ENCODE measurements at places on chromosomes 1 and 21. TPM values are rescaled to one million over a fixed set of nuclear protein-coding genes. Genes with fewer than 3 reads are reported as not detected.

HIVEP3 gene
- not detected for total RNA-seq

ARPC5 gene
- total RNA-seq: 106 TPM

DAB1 gene
- total RNA-seq: 0.08 TPM

ARHGEF16 gene
- total RNA-seq: 20.3 TPM

BCL2L15 gene
- total RNA-seq: 0.27 TPM

POU3F1 gene
- total RNA-seq: not detected

MAP1LC3C gene
- total RNA-seq: not detected

CCDC30 gene
- 1.2 TPM for total RNA-seq

HSD3B2 gene
- not detected for total RNA-seq

SLC6A17 gene
- not detected for total RNA-seq

GRCh38 chr1:94846308-94846707, 26.2 kb downstream of the SLC44A3 start:
- no peak for DNase-seq

GRCh38 chr1:224203243-224204016, 20.4 kb downstream of the DEGS1 start:
- DNase-seq: no peak

DNA sequence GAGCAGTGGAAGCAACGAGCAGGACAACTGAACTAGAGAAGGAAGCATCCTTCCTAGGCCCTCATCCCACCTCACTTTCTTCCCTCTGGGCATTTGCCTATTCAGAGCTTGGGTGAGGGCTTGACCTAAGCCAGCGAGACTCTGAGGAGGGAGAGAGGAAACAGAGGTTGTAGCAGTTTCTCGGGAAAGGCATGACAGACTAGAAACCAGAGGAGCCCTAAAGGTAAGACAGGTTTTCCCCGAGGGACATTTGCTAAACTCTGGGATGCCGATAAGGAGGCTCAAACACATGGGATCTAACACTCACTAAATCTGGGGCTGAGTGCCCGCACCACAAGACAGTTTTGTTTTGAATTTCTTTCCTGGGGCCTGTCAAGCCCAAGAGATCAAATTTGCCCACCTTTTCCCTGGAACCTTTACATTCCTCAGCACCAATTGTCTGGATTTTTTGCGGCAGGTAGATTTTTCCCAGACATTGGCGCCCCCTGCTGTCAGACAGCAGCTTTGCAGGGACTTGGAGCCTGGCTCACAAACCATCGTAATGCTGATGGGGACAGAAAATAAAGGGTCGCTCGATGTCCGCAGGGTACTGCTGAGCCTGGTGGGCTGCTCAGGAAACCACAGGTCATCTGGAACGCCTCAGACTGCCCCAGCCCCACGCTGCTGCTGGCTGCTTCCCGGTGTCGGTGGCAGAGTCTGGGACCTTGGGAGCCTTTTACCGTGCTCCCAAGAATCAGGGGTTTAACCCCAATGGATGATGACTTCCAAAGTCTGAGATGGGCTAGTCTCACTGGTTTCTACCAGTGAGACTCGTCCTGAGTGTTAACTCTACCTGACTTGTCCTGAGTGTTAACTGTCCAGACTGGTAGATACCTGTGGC, 23.4 kb upstream of the TSPAN2 start:
- no peak for DNase-seq

DNA sequence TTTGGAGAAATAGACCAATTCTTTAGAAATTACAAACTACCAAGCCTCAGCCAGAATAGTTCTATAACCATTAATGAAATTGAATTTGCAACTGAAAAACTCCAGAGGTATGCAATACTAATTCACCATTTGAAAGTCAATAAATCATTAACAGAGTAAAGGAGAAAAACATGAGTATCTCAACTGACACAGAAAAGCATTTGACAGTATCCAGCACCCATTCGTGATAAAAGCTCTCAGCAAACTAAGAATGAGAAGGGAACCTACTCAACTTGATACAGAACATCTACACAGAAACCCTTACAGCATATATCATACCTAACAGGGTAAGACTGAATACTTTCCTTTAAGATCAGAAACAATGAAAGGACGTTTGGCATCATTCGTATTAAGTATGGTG, 54.3 kb downstream of the ST6GALNAC5 start:
- DNase-seq: no peak

DNA sequence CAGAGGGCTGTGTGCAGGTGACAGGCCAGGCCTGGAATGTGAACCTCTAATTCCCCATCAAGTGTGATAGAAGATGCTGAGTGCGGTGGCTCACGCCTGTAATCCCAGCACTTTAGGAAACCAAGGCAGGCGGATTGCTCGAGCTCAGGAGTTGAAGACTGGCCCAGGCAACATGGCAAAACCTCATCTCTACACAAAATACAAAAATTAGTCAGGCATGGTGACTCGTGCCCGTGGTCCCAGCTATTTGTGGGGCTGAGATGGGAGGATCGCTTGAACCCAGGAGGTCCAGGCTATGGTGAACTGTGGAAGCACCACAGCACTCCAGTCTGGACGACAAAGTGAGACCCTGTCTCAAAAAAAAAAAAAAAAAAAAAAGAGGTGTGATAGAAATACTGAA, 40.1 kb upstream of the PUM1 start:
- DNase-seq: no peak

GRCh38 chr1:216958569-216958968, 235.3 kb upstream of the ESRRG start:
- DNase-seq: no peak

DNA sequence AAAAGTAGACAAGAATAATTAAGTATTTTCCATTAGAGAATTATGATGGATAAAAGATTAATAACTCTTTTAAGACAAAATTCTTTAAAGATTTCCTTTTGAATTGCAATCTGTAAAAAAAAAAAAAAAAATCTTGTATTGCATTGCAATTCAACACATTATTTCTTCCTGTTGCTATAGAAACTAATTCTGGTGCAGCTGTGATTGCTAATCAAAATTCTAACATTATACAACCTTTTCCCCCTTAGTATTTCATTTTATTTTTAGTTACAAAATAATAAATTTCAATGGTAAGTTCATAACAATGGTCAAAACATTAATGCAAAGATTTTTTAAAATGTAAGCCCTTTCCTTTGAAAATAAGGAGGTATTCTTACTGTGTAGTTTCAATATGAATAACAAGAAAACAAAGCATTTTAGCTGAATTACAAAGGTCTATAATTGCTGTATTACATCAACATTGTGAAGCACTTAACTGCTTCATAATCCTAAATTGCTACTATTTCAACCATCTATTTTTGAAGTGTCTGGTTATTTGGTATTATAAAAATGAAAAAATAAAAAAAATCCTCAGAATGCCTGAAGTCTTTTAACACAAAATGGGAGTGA, 135.0 kb downstream of the SYT14 start:
- DNase-seq: no peak

DNA sequence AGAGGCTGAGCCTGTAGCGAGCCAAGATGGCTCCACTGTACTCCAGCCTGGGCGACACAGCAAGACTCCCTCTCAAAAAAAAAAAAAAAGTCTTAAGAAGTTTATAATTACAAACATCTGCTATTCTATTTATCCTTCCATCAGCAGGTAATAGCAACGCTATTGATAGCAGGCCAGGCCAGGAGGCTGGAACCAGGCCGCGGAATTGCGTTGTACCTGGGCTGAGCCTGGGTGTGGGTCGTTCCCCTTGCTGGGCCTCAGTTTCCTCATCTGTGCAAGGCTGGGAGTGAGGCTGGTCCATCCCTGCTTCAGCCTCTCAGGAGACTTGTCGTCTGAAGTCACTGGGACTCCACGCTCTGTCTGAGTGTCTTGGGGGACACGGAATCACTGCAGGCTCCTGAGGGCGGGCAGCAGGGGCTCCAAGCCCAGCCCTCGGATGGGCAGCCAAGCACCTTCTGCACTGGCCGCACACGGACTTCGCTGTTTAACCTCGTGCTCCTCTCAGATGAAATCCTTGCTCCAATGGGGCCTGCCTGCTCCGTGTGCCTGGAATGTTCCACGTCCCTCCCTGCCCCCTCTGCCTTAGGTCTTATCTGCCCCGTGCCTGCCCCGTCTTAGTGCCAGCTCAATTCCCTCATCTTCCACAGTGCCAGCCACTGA, 103.9 kb upstream of the C1orf174 start:
- no peak for DNase-seq

- DNase-seq: no peak
These were observed 10.5 kb downstream of the MTX1 start for GRCh38 chr1:155218854-155219591.

- no peak for DNase-seq
These were observed 70.3 kb upstream of the RGL1 start for GRCh38 chr1:183734543-183735036.

GRCh38 chr1:185598332-185598731, 135.9 kb upstream of the HMCN1 start:
- no peak for DNase-seq

DNA sequence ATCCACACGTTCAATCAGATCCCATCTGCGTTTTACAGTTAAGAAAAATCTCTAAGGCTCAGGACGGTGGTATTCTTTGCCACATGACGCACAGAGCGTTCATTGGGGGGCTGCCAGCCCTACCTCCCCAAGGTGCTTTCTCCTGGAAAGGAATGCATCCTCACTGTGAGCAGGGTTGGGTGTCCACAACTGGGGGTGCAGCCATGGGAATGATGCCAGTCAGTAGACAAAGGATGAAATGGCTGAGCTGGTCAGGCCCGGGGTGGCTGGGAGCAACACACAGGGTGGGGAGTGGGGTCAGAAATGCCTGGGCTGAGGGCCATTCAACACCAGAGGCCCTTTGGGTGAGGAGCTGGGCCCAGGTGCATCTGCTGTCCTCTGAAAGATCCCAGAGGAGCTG, 25.9 kb downstream of the OPTC start:
- DNase-seq: no peak

DNA sequence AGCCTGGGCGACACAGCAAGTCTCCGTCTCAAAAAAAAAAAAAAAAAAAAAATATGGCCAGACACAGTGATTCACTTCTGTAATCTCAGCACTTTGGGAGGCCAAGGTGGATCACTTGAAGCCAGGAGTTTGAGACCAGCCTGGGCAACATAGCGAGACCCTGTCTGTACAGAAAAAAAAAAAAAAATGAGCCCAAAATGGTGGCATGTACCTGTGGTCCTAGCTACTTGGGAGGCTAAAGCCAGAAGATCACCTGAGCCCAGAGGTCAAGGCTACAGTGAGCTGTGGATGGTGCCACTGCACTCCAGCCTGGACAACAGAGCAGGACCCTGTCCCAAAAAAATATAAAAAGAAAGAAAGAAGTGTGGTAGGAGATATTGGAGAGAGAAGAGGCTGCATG, 1.7 kb upstream of the TESK2 start:
- no peak for DNase-seq

DNA sequence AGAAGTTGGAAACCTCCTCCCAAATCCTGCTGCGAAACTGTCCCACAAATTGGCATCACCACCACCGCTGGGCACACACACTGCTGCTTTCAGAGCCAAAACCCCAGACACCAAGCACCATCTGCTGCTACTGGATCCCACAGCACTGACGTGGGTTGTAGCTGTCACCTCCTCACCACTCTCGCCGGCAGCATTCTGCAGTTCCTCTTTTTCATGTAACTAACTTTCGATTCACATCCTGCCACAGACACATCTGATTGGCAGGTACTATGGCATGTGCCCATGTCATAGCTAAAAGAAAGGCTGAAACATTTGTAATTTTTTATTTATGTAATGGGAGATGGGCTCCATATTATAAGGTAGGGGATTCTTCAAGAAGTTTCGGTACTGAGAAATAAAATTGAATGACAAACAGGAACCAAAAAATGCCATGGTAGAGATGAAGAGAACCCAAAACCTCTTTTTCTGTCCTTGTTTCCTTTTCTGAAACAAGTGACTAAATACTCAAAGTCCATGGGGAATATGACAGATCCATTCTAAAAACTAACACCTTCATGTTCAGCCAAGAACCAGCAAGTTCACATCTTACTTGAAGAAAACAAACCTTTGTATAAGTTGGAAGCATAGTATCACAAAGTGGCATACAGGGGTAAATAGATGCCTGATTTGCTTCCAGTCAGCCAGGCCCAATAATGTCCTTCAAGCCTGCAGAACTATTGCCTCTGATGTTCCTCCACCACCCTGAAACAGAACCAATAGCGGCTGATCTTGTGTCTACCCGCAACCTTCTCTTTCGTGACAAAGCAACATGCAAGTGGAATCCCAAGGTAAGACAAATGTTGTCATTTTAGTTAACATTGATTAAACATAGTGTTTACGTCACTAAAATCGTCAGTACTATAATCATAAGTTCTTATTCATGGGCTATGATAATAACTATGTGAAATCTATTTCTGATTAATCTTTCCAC, 26.6 kb upstream of the RGS13 start:
- DNase-seq: no peak

DNA sequence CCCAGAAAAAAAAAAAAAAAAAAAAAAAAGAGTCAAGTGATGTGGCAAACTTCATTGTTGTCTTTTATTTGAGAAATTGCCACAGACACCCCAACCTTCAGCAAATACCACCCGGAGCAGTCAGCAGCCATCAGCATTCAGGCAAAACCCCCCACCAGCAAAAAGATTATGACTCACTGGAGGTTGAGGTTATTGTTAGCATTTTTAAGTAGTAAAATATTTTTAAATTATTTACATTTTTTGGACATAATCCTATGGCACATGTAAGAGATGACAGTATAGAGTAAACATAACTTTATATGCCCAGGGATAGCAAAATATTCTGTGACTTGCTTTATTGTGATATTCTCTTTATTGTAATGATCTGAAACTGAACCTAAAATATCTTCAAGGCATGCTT, 95.6 kb downstream of the CENPF start:
- no peak for DNase-seq

DNA sequence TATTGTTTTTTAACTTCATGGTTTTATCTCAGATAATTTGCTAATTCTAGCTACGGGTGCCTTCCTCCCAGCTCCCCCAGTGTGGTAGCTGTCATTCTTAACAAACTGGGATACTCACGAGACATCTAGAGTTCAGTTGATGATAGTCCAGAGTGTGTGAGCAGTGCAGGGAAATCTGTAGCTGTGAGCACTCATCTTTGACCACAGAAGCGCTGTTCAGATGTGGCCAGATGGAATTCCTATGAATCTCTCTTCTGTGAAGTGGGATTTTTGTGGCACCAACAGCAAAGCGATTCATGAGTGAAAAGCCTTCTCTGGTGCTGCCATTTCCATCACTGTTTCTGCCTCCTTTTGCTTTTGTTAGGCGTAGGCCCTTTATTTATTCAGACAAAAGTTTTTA, 125.1 kb downstream of the NFIA start:
- no peak for DNase-seq

- DNase-seq: peak; percentile 91
These were observed at the start of gene KLHDC7A for GRCh38 chr1:18480315-18481189. Gene KLHDC7A, plus strand, starts transcription at chr1:18480930. Its CDS starts 52 bp downstream, at chr1:18480982.

GRCh38 chr1:176541663-176542062, 78.7 kb downstream of the PAPPA2 start:
- DNase-seq: no peak

GRCh38 chr1:18808550-18808949, 50.9 kb downstream of the TAS1R2 start:
- DNase-seq: no peak

- DNase-seq: no peak
These were observed 66.8 kb downstream of the SLX9 start for GRCh38 chr21:45006536-45007095.
